ENCODE measurements at places on chromosomes 4 and X. TPM values are rescaled to one million over a fixed set of nuclear protein-coding genes. Genes with fewer than 3 reads are reported as not detected.

DNA sequence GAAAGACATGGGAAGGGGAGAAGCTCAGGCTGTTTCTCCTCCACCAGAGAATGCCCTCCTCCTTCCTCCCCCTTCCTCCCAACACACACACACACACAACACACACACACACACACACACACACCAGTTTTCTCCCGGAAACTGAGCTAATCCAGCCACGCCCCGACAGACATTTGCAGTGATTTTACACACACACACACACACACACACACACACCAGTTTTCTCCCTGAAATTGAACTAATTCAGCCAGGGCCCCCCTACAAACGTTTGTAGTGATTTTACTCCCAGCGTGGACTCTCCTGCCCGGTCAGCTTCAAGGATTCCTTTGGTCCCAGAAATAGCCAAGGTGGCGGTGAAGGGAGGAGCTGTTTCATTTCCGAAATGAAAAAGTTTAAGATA is 32.9 kb upstream of the STX18 start:
- DNase-seq, result peak; percentile 53

GRCh38 chrX:13369256-13370030 is 49.6 kb upstream of the ATXN3L start:
- DNase-seq, result no peak

GRCh38 chr4:149911354-149911753 is 95.7 kb upstream of the IQCM start:
- no peak for DNase-seq

GRCh38 chrX:68757331-68757730 is 71.5 kb upstream of the EFNB1 start:
- no peak for DNase-seq

GRCh38 chrX:10756441-10756840 is 136.1 kb upstream of the MID1 start:
- DNase-seq, result peak; percentile 49

The CCKAR gene
- 0.17 TPM for polyA plus RNA-seq

The SLC6A14 gene
- not detected for polyA plus RNA-seq

GRCh38 chr4:127782275-127783025 is at the start of gene HSPA4L:
TSS of gene HSPA4L (plus strand) at chr4:127782322. CDS start at chr4:127782551, 229 bp downstream.
- DNase-seq, result no peak

GRCh38 chr4:175614890-175615289 is 197.2 kb downstream of the GPM6A start:
- no peak for DNase-seq

GRCh38 chrX:123807835-123808416 is 51.9 kb upstream of the XIAP start:
- peak; percentile 43 for DNase-seq

GRCh38 chr4:115668396-115668795 is 555.0 kb upstream of the NDST4 start:
- no peak for DNase-seq

DNA sequence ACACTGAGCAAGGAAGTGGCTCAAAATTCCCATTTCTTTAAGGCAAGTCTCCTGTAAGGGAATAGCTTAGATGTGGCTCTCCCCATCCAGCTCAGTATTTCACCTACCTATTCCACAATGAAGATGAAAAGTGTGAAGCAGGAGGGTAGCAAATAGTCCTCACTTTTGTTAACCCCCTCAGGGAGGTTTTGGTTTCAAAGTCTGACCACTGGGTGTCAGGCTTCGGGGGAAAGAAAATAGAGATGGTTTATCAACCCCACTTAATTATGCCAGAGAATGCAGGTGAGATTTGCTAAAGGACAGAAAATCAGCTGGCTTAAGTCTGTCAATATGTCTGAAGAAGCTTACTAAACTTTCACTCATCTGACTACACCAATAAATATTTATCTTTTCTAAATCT is 69.5 kb downstream of the DHX15 start:
- DNase-seq, result no peak

The CCDC110 gene
- not detected for polyA plus RNA-seq

GRCh38 chr4:119038116-119038841 is 97.4 kb upstream of the MYOZ2 start:
- no peak for DNase-seq

GRCh38 chr4:110676241-110676640 is 53.4 kb upstream of the PITX2 start:
- no peak for DNase-seq

DNA sequence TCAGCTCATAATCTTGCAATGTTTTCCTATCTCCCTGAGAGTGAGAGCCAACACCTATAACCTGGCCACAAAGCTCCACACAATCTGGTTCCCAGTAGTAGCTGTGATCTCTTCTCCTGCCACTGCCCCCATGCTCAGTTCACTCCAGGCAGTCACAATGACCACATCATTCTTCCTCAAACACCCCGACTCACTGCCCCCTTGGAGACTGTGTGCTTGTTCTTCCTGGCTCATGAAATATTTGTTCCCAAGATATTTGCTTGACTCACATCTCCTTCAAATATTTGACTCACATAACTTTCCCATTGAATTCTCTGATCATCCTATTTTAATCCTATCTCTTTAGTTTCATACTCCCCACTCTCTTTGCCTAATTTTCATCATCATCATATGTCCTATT is 173.7 kb downstream of the AREG start:
- no peak for DNase-seq

GRCh38 chr4:2935762-2936743 is 27.2 kb downstream of the NOP14 start:
- no peak for DNase-seq

DNA sequence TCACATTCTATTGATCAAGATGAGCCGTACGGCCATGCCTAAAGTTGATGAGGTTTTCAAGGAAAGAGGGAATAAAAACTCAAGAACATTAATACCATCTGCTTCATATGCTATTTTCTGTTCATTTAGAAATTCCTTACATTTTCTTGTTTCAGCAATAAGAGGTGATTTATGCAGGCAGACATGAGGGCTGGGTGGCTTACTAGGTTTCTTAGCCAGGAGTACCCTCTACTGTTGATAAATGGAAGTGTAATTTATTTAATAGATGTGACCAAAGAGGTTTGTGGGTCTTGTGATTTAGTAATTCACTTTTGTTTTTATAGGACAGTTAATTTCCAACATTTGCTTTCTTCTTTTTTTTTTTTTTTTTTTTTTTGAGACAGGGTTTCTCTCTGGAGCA is 6.4 kb upstream of the SMIM9 start:
- DNase-seq, result peak; percentile 16

DNA sequence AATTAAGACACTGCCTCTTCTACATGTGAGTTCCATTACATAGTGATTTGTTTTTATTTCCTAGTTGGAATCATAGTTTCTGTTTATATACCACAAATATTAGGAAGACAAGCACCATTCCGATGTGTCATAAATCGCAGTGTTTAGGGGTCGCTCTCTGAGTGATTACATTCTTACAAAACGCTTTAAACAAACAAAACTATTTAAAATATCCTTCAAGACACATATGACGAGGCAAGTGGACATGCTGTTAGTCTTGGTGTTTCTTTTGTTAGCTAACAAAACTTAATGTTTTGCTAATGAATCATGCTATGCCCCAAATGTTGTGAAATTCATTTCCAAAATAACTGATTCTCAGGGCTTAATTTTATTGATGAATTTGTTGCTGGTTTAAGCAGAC is 1219.3 kb upstream of the PRKX start:
- no peak for DNase-seq

The CLIC2 gene
- not detected for polyA plus RNA-seq

The PABPC1L2B gene
- not detected for polyA plus RNA-seq

The PABPC4L gene
- polyA plus RNA-seq, result 3.8 TPM

- DNase-seq, result no peak
Observed at GRCh38 chr4:117783716-117784115, 250.6 kb upstream of the NDST3 start.

DNA sequence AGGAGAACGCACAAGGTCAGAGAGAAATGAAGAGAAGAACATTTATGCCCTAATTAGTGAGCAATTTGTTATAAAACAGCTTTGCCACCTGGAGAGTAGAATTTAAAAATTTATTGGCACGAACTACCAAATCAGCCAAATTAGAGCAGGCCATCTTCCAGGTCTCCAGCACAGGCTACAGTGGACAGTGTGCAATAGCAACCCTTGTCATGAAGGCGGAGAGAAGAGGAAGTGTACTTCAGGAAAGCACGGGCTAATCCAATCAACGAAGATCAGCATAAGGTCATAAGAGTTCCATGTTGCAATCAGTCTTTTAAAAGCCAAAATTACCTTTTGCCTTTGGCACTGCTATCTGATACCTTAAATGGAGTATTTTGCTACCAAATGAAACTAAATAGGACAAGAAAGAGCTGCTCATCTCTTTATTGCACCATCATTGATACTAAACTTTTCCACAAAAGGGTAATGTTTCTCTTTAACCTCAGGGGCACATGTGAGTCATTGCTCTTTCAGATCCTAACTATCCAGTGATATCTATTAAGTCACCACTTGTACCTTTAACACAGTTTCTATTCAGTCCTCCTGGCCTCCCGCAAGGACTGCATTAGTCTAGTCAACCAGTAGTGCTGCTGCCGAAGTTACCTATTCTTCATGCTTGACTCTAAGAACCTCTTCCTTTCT is 19.9 kb downstream of the ANK2 start:
- no peak for DNase-seq

The HSFX3 gene
- polyA plus RNA-seq, result not detected

DNA sequence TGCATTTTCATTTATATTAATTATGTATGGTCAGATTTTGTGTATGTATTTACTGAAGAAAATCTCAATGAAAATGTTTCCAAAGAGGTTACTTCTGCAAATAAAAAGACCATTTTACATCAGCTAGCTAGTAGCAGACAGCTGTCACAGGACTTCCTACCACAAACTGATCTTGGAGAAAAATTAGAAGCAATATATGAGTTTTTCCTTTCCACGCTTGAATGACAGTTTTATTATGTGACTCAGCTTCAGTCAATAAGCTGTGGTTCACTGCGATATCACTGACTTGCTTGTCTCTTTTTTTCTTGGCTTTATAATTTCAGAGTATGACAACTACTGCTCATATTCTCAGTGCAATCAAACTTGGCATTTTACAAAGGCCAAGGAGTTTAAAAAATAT is 787.4 kb upstream of the GALNTL6 start:
- no peak for DNase-seq

DNA sequence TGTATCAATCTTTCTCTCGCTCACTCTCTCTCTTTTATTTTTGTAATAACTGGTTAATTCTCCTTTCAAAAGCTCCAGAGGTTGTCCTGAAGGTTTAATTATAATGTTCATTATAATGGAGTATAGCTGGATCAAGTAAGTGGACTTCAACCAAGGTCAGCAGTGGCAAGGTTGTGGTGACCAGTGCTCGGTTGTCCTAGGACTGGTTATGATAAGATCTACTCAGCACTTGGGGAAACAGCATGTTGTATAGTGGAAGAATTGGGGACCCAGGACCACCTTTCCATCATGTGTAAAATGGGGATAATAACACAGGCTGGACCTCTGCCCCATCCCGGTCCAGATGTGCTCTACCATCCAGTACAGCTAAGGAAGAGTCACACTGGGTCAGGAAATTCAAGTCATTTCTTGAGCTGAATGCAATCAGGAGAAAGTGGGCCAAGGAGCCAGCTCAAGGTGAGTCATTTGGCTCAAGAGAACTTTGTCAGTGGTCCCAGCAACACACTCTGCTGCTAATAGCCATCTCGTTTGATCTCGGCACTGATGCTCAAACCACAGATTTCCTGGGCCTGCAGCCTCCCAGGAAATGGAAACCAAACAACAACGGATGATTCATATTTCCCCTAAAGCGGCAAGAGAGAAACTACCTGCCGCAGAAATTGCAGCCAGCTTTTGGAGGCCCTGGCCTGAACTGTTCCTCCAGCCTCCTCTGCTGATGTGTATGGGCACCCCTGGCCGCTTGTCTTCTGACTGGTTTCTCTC is 123.6 kb upstream of the RBPJ start:
- peak; percentile 65 for DNase-seq

The SPATA4 gene
- 0.07 TPM for polyA plus RNA-seq

The GRPR gene
- 0.34 TPM for polyA plus RNA-seq

The CTAG1B gene
- not detected for polyA plus RNA-seq

The RHOH gene
- not detected for polyA plus RNA-seq

- no peak for DNase-seq
Observed at GRCh38 chr4:152206646-152207377, 329.1 kb downstream of the FBXW7 start.

- no peak for DNase-seq
Observed at GRCh38 chr4:156556336-156556735, 415.3 kb downstream of the PDGFC start.

- DNase-seq, result no peak
Observed at GRCh38 chr4:57639561-57640382, 529.6 kb upstream of the IGFBP7 start.

DNA sequence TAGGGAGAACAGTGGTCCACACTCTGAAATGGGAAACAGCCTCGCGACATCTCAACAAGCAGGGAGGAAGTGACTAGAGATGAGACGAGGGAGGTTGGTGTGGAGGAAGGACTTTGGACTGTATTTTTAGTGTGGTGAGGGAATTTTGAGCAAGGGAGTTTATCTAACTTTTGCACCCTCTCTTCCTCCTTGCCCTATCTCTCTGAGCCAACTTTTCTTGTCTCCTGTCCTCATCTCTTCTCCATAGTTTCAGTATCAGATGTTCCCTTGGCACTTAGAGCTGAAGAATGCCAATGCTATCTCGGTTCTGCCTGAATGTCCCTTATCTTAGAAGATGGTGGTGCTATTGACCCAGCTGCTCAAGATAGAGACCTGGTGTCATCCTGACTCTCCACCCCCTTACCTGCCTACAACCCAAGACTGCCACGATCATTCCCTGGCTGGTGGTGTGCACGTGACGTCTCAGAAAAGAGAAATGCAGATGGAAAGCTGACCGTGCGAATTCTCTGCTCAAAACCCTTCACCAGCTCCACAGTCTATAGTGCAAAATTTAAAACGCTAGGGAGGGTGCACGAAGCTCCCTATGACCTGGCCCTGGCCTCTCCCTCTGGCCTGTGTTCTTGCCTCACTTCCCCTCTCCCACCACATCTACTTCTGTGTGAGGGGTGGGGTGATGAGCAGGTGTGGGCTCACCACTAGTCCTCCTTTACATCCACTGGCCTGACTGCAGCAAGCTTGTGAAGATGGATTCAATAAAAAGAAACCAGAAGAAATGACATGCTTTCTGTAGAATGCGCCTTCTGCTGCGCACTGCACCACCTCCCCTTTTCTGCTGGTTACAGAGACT is 20.9 kb downstream of the MPP1 start:
- DNase-seq, result no peak

DNA sequence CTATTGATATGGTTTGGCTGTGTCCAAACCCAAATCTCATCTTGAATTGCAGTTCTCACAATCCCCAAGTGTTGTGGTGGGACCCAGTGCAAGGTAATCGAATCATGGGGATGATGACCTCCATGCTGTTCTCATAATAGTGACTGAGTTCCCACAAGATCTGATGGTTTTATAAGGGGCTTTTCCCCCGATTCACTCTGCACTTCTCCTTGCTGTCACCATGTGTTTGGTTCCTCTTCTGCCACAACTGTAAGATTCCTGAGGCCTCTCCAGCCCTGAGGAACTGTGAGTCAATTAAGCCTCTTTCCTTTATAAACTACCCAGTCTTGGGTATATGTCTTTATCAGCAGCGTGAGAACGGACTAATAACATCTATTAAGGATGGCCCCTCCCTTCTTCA is 68.8 kb downstream of the FBXW7 start:
- no peak for DNase-seq

The THAP9 gene
- polyA plus RNA-seq, result 1.8 TPM

- no peak for DNase-seq
Observed at GRCh38 chrX:31832263-31832662, 760.4 kb upstream of the FTHL17 start.

Data from BJ (cell line).